ENCODE measurements at places on chromosomes 12 and 14.

- DNase-seq = no peak
These were observed 1.4 kb downstream of the RIMBP2 start for GRCh38 chr12:130714591-130715149.

GRCh38 chr14:103624860-103625259 is 4.2 kb upstream of the KLC1 start:
- no peak for DNase-seq

DNA sequence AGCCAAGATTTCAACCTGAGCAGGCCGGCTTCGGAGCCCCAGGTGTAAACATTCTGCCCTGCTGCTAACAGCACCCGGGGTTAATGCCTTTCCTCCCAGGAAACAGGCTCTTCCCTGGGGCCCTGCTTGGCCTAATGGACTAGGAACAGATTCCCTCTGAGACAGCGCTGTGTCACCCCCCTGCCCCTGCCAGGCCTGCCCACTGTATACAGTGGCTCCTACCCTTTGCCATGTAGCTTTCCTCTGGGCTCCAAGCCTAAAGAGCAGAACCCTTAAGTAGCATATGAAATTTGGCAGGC is 28.3 kb upstream of the BCDIN3D start:
- DNase-seq = no peak

- no peak for DNase-seq
These were observed 1187.3 kb upstream of the SEL1L start for GRCh38 chr14:82720946-82721345.

- no peak for DNase-seq
These were observed 128.1 kb upstream of the C14orf180 start for GRCh38 chr14:104451474-104451873.

GRCh38 chr12:132560614-132561426 is 49.6 kb downstream of the LRCOL1 start:
- DNase-seq = peak; percentile 67

DNA sequence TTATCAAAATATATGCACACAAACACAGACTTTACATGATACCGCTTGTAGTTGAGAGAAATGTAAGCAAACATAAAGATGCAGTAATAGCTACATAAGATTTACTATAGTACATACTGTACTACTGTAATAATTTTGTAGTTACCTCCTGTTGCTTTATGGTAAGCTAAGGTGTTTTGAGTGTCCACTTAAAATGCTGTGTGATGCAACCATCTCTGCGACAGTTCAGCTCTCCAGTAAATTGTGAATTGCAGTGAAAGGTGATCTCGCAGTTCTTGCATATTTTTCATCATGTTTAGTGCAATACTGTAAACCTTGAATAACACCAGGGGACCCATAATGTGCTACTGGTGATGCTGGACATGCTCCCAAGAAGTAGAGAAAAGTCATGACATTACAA is 21.6 kb downstream of the ZC3H14 start:
- DNase-seq = no peak

DNA sequence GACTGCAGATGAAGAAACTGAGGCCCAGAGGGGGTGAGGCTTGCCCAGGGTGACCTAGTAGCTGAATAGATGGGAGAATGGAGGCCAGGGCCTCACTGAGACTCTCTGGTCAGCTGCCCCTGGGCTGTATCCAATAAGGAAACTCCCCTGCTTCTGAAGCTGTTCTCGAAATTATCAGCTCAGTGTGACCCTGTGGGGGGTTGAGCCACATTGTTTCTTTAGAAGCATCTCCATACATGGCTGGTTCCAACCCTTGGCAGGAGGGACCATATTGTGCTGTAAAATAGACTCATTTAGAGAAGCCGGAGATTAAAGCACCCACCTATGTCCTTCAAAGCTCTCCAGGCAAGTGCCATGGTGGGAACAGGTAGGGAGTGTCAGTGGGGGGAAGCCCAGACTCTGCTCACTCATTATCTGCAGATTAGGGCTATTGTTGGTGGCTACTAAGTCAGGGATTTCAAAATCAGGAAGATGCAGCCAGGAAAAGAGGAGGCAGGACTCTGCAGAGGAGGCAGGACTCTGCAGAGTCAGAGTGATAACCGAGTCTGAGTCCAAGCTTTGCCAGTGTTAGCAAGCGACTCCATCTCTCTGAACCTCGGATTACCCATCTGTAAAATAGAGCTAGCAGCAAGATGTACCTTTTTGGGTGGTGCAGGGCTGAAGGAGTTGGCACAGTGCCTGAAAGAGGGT is 3.5 kb downstream of the SERPINA5 start:
- DNase-seq = no peak

GRCh38 chr12:46950094-46950493 is 124.3 kb upstream of the SLC38A4 start:
- no peak for DNase-seq

DNA sequence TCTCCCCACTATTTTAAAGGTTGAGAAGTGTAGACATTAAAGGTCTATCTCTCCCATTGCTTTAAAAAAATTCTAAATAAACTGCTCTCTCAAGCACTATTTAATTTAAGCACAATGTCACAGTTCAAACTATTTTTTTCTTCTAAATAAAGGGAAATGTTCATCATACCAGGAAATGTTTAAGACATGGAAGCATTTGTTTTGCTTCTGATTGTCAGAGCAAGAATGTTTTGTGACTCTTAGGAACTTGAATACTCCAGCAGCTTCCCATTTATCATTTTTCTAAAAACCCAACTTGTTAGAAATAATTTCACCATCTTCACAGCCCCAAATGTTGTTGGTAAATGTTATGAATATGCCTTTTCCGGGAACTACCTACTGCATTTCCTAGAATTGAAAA is 121.8 kb upstream of the NTF3 start:
- no peak for DNase-seq

DNA sequence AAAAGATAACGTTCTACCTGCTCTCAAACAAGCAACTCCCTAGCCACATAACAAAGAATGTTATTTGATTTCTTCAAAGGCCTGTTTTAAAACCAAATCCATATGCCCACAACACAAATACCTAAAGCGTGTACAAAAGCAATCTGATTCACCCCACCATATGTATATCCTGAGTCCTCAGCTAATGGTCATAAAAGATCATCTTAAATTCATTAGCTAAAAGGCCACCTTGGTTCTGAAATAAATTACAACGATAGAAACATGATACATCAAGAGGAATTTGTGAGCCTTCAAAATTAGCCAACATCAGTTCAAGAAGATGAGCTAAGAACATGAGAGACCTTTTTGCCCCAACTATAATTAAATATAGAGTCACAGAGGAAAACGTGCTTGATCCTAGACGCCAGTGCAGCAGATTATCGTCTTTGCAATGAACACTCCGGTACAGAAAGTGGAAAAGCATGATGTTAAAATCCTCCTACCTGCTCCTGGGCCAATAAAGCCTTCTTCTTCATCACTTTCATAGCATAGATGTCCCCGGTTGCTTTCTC is 20.0 kb downstream of the CIT start:
- DNase-seq = no peak

- no peak for DNase-seq
These were observed 27.9 kb upstream of the EVL start for GRCh38 chr14:100037353-100037752.

DNA sequence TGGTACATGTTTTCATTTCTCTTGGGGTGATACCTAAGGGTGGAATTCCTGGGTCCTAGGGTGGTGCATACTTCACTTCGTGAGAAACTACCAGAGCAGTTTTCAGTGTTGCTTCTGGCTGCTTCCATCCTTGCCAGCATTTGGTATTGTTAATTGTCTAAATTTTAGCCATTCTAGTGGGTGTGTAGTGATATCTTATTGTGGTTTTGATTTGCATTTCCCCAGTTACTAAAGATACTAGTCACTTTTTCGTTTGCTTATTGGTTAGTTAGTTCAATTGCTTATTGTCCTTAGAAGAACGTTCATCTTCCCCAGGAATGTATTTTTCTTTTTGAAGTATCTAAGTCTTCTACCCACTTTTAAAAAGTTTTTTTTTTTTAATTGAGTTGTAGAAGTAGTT is 80.2 kb downstream of the ERC1 start:
- no peak for DNase-seq

DNA sequence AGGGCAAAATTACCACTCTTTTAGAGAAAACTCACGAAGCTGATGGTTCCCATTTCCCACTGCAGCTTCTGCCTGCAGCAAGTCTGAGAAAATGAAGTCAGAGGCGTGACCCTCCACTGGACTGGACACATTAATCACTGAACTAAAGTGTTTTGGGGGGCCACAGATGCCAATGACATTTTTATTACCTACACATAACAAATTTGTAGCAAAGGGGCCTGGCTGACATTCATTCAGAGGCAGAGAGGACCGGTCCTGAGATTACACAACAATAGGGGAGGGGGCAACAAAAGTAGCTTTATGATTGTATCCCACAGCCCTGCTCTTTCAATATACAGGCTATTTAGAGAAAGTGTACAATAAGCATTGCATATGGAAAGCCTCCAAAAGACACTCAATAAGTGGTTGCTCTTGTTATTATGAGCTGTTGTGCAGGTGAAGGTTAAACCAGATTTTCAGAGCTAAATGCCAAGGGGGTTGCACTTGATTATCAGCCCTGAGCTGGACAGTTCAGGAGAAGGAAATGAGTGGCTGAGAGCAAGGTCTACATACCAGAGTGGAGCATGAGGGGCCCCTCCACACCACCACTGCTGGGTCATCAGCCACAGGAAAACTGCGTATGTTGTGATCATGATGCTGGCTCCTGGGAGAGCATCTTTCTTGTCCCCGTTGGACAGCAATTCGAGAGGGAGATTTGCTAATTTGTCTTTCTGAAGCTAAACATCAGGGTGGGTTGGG is 41.5 kb upstream of the CCDC60 start:
- DNase-seq = no peak

- DNase-seq = no peak
These were observed 241.0 kb downstream of the TMEM117 start for GRCh38 chr12:44076871-44077270.

DNA sequence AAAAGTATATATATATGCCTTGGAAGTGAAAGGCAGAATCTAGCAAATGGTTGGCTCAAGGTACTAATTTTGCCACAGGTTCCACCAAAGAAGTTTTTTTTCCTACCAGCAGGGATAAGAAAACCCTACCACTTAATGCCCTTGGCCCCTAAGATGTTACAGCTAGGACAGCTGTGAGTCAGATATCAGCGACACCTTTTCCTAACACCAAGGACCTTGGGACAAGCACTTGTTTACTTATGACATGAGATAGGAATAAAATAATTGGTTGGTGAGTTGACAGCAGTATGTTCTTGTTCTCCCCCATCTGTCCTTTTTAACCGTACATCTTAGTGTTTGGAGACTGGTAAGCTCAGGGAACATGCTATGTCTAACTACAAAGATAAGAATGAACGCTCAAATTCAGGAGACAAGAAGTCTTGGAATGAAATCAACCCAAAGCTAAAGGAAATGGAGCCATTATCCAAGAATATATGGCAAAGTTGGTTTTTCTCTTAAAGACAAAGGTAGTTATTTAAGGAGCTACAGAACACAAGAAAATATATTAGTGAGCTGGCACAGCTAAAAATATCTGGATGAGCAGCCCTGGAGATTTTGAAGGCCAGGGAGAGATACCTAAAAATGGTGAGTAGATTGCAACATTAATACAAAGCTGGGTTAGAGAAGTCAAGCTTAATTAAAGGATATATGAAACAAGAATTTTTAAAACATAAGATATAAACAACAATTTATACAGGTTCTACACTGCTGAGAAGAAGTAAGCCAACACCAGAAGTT is 126.8 kb downstream of the TMTC1 start:
- no peak for DNase-seq

- no peak for DNase-seq
These were observed 58.1 kb downstream of the ETV6 start for GRCh38 chr12:11707535-11707934.

DNA sequence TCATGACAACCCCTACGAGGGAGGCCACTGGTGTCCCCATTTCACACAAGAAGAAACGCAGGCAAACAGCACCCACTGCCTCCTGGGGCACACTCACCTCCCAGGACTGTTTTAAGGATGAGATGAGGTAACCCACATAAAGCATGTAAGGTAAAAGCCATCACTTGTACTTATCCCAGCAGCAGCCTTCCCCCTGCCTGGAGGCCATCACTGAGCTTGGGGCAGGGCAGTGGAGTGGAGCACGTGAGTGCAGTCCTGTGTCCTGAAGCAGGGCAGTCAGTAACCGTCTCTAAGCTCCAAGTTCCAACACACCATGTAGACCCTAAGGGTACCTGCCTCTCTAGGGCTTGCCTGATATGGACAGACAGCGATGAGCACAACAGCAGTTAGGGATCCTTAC is 1.7 kb downstream of the POLE start:
- DNase-seq = no peak

DNA sequence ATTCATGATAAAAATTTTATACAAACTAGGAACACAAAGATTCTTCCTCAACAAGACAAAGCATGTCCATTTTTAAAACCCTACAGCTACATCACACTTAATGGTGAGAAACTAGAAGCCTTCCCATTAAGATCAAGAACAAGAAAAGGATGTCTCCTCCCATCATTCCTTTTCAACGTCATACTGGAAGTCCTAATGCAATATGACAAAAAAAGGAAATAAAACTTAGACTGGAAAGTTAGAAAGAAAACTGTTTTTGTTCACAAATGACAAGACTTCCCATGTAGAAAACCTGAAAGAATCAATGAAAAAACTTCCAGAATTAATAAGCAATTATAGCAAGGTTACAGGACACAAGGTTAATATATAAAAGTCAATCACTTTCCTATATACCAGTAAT is 82.5 kb downstream of the NUMB start:
- no peak for DNase-seq

DNA sequence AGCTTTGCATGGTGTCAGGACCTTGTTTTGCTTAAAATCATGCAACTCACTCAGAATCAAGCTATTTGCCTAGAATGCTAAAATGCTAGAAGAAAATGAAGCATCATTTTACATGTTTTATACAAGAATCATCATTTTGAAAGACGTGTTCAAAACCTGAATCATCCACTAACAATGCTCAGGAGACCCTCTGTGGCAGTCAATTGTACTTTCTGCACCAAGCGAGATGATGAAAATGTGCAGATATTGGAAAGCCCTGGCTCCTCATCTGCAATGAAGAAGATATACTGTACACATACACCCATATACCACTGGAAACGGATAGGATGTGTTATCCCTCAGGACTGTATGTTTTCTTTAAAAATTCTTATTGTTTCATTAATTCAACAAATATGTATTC is 92.7 kb downstream of the DYRK2 start:
- DNase-seq = no peak

DNA sequence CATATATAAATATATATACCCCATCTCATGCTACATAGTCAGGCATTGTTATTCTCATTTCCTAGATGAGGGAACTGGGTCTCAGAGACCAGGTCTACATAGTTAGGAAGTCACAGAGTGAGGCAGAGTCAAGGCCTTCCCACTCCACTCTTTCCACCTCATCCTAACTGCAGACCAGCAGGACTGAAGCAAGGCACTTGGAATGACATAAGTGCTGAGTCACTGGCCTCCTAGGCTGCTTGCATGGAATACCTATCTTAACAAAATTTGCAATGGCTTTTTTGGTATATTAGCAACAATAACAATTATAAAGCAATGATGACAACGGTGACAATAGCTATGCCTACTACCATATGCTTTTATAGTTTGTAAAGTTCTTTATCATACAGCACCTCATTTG is 5.4 kb upstream of the ANO4 start:
- DNase-seq = no peak
